NCI-H2227 treated with DMSO at 0.1 percent for 48 hours (cell line): ENCODE measurements at places on chromosomes 11 and 22.

- no peak for DNase-seq
Observed at GRCh38 chr11:128928400-128928799, 14.3 kb downstream of the TP53AIP1 start.

DNA sequence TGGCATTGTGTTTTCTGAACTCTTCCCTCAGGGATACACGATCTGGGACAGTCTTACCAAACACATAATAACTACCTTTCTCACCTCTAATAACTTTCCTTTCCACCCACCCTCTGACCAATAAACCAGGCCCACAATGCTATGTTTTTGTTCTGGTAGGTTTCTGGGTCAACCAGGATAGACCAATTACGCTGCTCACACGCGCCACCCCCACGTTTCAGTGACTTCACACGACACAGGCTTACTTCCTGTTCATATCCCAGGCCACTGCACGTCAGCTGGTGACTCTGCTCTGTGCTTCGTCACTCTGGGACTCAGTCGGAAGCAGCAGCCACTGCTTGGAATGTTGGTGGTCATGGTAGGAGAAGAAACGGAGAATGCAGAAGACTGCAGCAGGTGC, 2.5 kb downstream of the KRTAP5-4 start:
- no peak for DNase-seq

DNA sequence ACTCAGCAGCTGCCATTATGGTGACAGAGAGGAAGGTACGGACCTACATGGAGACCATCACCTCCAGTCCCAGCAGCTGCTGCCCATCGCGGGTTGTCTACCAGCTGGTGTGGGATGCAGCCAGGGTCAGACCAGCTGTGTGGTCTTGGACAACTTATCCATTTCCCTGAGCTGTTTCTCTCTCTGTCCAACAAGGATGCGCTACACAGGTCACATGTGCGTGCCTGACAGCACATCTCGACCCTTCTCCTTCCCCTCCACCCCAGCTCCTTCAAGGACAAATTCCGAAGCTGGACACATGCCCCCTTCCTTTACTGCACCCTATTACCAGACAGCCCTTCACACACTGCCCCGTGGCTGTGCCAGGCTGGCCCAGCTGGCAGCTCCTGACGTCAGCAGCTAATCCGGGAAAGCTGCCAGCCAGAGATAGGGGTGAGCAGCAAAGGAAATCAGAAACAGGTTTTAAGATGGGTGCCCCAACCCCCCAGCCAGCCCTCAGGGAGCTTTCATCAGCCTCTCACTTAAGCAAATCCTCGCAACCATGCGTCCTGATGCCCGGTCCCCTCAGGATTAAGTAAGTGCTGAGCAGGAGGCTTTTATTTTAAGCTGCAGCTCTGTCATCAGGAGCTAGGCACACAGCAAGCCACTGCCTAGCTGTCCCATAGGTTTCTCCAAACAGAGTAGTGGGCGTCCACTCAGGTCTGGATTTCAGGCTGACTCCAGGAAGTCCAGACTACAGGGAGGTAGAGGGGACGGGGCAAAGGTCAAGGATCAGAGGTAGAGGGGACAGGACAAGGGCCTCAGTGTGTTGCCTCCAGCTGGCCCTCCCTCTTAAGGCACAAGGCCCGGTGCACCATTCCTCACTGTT, 20.3 kb downstream of the TEF start:
- no peak for DNase-seq

GRCh38 chr11:117366248-117366647, 38.6 kb downstream of the CEP164 start:
- peak; percentile 18 for DNase-seq

DNA sequence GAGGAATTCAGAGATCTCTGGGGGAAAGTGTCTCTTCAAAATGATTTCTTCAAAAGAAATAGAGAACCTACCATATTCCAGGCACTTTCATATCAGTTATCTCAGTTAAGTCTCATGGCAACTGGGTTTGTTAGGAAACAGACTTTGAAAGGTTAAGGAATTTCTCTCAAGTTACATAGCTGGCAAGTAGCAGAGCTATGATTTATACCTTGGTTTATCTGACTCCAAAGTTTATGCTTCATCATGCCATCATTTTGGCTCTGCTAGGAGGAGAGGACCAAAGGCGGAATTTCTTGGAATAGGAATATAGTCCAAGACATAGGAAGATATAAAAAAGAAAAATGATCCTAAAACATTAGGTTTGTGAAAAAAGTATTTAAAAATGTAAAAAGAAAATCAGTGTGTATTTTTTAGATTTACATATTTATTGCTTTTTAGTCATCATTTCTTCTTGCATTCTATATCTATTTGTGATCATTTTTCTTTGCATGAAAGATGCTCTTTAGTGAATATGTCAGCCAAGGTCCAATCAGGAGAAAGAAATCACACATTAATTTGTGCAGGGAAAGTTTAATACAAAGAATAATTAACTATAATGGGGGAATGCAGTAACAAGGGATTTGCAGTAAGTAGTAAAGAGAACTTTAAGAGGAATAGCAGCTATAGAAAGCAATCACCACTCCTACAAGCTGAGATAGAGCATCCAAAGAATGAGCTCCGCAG, 199.1 kb upstream of the ZBED5 start:
- no peak for DNase-seq

DNA sequence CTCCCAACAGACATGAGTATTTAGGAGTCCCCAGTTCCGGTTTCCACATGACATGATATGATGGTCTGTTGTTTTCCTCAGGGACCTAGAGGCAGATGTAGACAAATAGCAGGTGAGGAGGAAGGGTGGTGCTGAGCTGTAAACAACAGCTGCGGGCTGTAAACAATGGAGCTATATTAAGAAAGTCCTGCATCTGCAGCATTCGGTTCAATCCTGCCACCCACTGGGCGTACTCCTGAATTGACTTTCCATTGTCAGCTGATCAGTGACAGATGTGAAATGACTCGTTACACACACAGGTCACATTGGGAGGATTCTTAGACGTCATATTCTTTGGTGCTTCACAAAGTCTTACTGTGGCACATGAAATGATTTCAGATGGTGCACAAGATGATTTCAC, 26.8 kb upstream of the RAG1 start:
- DNase-seq = no peak

DNA sequence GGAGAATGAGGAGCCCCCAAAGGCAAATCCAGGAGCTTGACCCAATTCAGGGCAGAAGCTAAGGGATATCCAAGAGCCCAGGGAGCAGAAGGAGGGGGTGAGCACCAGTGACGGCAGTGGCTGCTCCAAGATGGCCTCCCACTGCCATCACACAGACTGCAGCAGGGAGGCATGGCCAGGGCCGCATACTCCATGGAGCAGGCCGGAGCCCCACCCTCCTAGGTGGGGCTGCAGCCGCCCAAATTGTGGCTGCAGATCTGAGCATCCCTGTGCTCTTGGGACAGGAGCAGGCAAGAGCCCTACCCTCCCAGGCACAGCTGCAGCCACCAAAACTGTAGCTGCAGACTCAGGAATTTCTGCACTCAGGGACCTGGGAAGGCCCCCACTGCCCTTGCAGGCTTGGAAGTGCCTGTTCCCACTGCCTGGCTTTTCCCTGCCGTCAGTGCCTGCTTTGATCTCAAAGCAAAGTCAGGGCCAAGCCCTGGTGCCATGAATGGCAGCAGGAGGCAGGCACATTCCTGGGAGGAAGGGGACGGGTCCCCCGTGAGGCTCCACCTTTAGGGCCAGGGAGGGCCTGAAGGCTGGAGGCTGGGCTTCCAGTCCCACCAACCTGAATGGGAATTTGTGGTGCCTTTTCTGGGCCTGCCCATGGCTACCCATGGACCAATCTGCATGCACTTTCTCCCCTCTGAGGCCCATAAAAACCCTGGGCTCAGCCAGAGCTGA, 10.3 kb upstream of the WNT7B start:
- no peak for DNase-seq

- DNase-seq = no peak
Observed at GRCh38 chr11:76814414-76814813, 31.3 kb downstream of the TSKU start.

GRCh38 chr11:100512475-100512874, 174.6 kb upstream of the ARHGAP42 start:
- no peak for DNase-seq

DNA sequence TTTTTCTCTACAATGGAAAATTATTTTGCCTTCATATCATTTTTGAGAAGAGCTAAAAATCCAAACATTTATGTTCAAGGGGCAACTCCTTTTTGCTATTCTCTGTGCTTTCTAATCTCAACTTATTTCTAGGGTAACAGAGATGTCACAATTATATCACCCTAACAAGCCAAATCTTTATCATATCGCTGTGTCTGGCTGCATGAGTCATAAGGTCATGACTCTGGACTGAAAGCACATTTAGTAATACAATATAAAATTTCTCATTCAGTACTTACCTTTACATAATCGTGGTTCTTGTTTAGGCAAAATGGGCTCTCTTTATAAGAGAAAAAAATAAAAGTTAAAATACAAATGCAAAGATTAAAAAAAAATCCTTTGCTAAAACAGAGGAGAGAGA, 326.0 kb downstream of the CASP12 start:
- DNase-seq = no peak

GRCh38 chr22:36124666-36125065, 35.9 kb downstream of the APOL3 start:
- no peak for DNase-seq
